ENCODE measurements at places on chromosomes 5 and 9. TPM values are rescaled to one million over a fixed set of nuclear protein-coding genes. Genes with fewer than 3 reads are reported as not detected.

- no peak for DNase-seq
Measured at GRCh38 chr9:117725426-117725887, 21.3 kb downstream of the TLR4 start.

- DNase-seq = peak; percentile 91
Measured at GRCh38 chr5:79845448-79846197, 145.4 kb downstream of the MTX3 start.

- DNase-seq = peak; percentile 19
Measured at GRCh38 chr5:133878236-133878555, 90.2 kb downstream of the C5orf15 start.

DNA sequence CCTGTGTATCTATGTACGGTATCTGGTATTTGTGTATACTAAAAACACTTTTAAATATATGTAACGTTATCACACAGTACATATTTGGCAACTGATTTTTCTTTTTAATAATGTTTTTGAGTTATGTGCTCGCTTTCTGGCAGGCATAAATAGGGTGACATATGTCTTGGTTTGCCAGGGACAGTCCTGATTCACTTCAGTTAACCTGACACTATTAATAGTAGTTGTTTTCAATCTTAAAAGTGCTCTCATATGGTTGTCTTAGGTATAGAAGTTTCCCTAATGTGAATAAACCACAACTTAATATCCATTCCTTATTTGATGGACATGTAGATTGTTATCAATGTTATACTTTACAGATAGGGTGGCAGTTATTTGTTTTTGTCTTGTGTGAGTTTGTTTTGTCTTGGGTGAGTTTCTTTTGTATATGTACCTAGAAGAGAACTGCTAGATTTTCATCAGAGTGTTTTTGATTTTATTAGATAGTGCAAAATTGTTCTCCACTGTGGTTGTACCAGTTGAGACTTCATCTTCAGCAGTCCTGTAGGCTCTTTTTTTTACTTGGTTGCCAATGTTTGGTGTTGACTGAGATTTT, 7.9 kb downstream of the G3BP1 start:
- no peak for DNase-seq

DNA sequence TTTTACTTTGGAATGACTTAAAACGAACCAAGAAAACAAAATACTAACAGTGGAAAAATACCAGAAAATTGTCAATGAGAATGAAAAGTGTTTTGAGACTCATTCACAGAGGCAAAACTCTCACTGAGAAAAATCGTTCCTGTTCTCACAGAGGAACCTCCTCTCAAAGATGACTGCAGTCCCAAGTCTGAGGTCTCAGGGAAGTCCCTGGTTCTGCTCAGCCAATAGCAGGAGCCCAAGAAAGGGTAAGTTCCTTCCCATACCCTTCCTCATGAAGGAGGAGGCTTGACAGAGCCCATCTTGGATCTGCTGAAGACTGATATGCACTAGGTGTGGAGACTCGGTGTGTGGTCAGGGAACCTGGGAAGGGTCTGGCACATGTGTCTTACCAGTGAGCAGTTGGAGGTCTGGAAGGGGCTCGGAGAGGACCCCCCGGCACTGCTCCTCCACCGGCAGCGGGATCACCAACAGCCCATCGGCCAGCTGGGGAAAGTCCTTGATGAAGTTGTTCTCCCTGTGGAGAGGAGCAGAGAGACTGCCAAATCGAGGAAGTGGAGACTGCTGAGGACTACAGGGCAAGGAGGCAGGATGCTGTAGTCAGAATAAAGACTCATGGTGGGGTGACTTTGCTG, 46.0 kb downstream of the TRIM32 start:
- no peak for DNase-seq

DNA sequence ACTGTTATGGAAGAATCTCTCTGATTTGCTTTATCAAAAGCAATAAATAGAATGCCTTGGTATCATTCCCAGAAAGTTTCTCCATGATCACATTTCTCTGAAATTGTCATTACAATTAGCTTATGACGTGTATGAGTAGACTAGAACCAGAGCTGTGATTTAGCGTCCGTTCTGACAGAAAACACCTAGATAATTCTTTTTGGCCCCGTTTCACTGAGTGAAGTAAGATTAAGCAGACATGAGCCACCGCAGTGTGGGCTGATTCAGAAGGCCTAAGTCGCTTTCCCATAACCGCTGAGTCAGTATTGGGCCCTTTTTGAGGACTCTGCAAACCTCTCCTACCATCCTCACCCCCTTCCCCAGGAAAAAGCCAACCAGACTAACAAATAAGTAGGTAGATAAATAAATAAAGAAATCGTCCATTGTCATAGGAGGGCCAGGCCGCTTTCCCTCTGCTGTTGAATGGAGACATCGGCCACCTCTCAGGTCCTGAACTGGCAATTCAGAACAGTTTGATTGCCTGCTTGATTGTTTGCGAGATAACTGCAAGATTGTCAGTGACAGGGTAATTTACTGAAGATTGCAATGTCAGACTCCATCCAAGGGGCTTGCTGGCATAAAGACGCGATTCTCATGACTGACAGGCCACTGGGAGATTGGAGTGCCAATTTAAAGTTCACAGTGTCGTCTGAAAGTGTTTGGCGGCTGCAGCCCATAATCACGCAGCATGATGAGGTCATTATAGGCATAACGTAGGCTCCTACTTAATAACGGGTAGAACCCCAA, 105.0 kb upstream of the WWC1 start:
- no peak for DNase-seq

NAIP gene
- total RNA-seq = 0.78 TPM

SLIT3 gene
- total RNA-seq = 0.72 TPM

EIF4E1B gene
- total RNA-seq = not detected

ADCY2 gene
- total RNA-seq = under 0.01 TPM

All from RPMI7951 (cell line).